NCI-H1092 treated with DMSO at 0.1 percent for 48 hours (cell line): ENCODE measurements at places on chromosomes 3 and 15.

DNA sequence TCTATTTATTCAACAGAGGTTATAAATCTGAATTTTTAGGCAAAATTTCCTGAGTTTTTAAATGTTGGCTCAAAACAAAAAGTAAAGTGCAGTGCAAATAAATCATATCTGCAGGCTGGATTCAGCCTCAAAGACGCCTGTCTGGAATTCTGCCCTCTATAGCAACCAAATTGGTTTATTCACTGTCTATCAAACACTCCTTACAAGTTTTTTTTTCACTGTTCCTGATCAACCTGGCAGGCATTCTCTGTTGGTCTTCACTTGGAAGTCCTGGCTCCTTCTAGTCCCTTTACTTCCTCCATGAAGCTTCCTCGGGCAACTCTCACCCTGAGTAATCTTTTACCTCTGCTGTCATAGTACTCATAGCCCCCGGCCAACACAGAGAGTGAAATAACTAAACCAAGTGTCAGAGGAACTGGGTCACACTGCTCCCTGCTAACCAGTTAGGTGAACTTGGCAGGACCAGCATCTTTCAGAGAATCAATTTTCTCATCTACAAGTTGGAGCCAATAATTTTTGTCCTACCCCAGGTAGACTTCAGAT lies 36.8 kb upstream of the TIPARP start:
- DNase-seq = no peak

DNA sequence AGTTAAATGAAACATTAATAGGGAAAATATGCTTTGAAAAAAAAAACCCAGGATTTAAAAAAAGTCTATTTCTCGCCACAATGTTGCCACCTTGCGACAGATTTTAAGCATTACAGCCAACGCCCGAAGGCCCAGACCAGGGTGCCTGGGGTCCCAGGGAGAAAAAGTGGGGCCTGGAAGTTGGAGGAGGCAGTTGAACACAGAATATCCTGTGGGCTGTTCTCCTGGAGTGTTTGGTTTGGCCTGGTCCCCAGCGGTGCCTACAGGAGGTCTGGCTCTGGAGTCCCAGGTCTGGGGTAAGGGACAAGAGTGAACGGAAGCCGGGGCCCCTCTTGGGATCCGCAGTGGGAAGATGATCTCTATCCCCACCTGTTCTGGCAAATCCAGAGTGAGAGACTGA lies 3.4 kb downstream of the RNU6-1 start:
- DNase-seq = peak; percentile 24

GRCh38 chr3:123290962-123291361 lies 89.2 kb downstream of the SEC22A start:
- DNase-seq = no peak

DNA sequence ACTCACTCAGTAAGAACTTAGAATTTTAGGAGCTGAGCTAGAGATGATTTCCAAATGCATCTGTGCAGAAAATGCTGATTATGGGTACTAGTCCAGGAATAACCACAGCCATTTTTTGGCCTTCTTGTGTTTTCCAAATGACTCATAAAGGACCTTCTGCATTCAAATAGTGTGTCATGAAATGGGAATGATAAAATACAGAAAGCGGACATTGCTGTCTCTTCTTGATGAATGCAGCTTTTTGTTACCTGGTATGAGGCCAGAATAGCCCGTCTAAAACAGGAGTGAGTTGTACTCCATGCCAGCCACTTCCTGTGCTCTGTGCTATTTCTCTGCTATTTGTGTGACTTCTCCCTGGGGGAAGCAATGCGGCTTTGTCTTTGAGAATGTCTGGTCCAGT lies 20.5 kb upstream of the FRMD5 start:
- DNase-seq = no peak

DNA sequence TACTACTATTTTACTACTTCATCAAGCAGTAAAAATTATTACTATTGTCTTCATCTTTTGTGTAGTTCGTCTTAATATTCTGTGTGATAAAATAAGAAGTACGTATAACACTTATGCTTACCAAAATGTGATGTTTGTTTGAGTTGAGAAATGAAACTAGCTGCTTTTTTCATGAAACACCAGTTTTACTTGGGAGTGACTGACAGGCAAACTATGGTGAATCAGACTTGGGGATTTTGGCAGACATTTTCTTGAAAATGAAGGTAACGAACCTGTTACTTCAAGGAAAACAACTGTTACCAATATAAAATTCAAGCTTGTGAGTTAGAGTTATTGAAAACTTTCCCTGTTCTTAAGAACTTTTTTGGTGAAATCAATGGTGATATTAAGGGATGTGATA lies 10.3 kb downstream of the U2SURP start:
- DNase-seq = no peak
